ENCODE measurements at places on chromosomes 4 and X.

GRCh38 chrX:149272690-149273463 lies 232.2 kb downstream of the IDS start:
- no peak for DNase-seq

- no peak for DNase-seq
Observed at GRCh38 chr4:73751166-73751565, 10.8 kb downstream of the CXCL8 start.

DNA sequence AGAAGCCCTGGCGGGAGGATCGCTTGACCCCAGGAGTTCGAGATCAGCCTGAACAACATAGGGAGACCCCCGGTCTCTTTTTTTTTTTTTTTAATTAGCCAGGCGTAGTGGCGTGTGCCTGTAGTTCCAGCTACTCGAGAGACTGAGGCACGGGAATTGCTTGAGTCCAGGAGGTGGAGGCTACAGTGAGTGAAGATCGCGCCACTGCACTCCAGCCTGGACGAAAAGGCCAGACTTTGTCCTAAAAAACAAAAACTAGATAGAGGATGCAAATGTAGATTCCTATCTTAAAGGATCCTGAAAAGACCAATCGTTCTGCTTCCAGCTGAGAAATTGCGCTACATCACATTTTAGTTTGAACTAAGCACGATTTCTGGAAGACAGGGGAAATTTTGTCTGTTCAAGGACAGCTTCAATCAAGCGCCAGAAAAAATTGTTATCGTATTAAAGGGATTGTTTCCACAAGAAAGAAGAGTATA lies 627 bp upstream of the HSD17B11 start:
- DNase-seq = no peak

- DNase-seq = no peak
Observed at GRCh38 chr4:175971388-175972179, 94.1 kb upstream of the WDR17 start.

DNA sequence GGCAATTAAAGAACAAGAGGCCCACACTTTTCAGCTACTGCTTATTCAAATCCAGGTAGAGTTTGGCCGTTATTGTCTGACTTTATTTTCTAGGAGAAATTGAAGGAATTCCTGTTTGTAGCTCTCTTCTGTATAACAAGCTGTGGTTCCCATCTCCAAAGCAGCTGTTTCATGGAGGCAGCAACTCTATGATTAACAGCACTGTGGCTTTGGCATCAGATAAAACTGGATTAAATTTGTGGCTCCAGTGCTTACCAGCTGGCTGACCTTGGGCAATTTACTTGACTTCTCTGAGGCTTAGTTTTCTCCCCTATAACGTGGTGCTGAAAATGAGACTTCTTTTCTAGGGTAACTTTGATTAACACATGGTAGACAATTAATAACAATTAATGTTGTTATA lies 28.1 kb downstream of the SLC30A9 start:
- no peak for DNase-seq

GRCh38 chr4:180852738-180853137 lies 1390.5 kb upstream of the TENM3 start:
- DNase-seq = no peak

GRCh38 chrX:19678941-19679340 lies 163.6 kb upstream of the MAP3K15 start:
- no peak for DNase-seq

DNA sequence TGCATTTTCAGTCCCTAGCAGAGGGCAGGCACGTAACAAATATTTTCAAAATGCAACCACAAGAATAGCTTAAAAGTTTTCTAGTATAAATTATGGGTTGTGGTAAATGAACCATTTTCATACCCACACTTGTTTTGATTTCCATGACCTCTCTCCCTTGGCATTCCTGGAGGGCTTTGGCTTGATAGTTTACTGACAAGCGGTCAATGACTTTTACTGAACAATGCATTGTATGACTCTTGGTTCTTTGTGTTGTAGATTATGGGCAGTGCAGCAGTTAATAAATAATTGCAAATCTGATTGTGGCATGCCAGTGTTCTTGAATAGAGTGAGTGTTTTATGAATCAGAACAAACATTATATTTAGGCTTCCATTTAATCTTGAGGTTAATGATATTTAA lies 285.2 kb upstream of the ARX start:
- DNase-seq = no peak

- no peak for DNase-seq
Observed at GRCh38 chrX:7111518-7111917, 36.0 kb upstream of the STS start.

GRCh38 chrX:136390921-136391320 lies 90.2 kb downstream of the ADGRG4 start:
- DNase-seq = no peak

DNA sequence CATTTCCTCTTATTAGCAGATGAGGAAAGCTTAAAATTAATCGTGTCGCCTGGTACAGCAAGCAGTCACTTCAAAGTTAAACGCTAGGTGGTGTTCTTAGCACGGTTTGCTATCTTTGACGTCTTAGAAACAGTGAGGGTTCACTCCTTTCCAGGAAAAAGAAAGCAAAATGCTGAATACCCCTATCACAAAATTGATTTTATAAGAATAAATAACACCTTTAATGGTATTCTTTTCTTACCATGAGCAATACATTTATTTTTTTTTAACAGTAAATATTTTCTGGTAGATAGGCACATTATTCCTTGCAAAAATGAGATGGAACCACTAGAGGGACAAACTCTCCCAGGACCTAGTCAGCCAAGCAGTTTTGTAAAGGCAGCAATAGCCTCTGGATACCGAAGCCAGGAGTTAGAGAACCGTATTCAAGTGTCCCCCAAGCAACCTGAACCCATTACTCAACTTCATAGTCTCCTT lies 153.9 kb downstream of the KDR start:
- no peak for DNase-seq

DNA sequence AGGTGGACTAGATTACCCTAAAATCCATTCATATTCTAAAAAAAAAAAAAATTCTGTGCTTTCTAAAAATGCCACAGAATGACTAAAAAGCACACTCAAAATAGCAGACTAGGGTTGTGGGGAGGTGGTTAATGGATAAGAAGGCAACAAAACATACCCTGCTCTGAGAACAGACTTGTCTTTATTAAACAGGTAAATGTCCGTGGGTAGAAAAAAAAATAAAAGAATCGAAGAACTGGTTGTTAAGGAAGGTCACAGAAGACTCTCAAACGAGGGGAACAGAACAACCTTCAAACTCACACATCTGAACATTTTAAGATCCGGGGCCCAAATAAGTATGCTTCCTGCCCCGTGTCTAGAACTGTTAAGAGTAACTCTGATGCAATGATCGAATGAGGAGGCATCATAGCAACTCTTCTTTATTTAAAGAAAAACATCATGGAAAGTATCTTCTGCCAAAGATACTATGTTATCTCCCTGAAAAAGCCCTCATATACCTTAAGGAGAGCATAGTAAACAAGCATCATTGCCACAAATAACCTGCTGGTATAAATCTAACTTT lies 68.4 kb downstream of the ELF2 start:
- no peak for DNase-seq

DNA sequence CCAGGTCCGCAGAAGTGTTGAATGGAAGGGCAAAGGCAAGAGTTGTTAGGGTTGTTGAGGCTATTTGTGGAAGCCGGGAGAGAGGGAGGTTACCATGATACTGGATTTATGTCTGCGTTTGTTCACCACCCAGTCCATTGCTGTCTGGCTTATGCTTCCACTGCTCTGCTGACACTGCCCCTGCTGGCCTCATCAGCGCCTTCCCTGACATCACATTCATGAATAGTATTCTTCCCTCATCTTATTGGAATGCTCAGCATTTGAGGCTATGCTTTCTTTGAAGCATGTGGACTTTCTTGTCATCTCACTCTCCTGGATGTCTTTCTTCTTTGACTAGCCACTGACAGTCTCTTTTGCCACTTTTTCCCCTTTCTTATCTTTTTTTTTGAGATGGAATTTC lies 10.3 kb downstream of the GNL3L start:
- no peak for DNase-seq

DNA sequence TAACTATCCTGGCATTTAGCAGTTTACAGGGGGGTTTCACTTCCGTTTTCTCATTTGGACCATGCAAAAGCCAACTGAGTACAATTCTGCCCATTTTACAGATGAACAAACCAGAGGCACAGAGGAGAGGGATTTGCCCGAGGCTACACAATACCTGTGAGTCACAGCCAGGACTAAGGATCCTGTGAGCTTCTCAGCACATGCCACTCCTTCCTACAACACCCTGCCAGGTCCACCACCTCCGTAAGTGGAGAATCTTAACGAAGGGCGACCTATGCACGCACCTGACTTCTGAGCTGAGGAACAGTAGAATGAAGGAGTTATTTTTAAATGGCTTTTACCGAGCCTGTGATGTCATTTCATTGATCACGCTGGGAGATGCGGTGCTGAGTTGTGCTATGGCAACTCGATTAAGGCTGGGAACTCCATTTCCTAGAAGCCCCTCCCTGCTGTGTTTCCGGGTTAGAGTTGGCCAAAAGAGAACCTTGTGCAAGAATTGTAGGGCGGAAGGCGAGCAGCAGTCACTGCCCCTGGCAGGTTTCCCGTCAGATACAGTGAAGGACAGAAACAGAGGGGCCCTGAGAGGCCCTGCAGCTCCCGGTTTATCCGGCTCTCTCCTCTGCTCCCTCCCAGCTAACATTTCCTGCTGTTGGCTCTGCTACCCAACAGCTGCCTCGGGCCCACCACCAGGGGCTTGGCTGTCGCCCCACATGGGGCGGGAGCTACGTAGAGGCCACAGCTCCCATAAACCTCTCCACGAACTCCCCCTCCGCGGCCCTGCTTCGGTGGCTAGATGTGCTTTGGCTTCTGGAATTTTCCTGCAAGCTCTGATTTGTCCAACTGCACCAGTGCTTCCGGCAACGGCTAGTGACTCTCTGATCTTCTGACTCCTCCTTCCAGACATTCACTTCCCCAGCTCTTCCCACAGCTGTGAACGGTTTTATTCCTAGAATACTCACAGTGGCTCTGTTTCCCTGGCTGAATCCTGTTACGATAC lies 75.1 kb upstream of the USP9X start:
- no peak for DNase-seq
